Breast epithelium (tissue), 4 donors: ENCODE measurements at places on chromosomes 3 and 15. TPM values are rescaled to one million over a fixed set of nuclear protein-coding genes. Genes with fewer than 3 reads are reported as not detected.

DNA sequence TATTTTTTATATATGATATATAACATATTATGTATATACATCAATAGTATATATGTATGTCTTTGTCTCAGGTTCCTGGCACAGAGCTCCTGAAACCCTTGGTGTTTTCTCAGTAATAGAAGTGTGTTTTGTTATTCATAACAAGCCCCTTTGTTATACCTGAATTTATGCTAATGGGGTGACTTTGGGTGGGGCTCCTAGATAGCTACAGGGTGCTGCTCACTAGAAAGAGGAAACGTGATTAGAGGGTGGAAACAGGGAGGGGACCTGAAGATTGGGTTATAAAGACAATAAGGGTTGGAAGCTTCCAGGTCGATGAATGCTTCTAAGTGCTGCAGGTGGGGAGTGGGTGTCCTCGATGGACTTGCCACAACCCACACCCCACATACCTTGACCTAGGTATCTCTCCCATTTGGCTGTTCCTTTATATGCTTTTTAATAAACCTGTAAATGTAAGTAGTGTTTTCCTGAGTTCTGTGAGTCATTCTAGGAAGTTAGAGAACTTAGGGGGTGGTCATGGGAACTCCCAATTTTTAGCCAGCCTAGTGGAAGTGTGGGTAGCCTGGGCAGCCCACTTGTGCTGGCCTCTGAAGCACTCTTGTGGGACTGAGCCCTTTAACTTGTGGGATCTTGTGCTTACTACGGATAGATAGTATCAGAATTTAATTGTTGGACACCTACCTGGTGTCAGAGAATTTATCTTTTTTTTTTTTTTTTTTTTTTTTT is 36.9 kb upstream of the C15orf39 start:
- no peak for DNase-seq

CRTAP gene
- total RNA-seq: 535 TPM

DNA sequence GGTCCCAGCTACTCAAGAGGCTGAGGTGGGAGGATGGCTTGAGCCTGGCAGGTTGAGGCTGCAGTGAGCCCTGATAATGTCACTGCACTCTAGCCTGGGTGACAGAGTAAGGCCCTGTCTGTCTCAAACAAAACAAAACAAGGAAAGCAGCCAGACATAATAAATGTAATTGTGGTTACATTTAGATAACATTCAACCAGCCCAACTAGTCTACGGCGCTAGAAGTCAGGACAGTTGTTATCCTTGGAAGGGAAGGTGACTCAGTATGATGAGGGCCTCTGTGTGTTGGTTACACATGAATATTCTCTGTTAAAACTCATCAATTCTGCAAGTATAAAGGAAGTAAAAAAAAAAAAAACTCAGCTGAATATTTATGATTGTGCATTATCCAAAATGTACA is 27.0 kb upstream of the CSPG5 start:
- no peak for DNase-seq

CSTA gene
- 40.3 TPM for total RNA-seq

ERICH6 gene
- 0.29 TPM for total RNA-seq

- no peak for DNase-seq
Measured at GRCh38 chr15:25175789-25176615, 221.2 kb downstream of the SNRPN start.

COL6A5 gene
- not detected for total RNA-seq

- DNase-seq: no peak
Measured at GRCh38 chr3:40387001-40387894, at the start of gene ENTPD3. ENTPD3 (plus strand) TSS chr3:40387184; CDS start chr3:40388058, 874 bp downstream.

DNA sequence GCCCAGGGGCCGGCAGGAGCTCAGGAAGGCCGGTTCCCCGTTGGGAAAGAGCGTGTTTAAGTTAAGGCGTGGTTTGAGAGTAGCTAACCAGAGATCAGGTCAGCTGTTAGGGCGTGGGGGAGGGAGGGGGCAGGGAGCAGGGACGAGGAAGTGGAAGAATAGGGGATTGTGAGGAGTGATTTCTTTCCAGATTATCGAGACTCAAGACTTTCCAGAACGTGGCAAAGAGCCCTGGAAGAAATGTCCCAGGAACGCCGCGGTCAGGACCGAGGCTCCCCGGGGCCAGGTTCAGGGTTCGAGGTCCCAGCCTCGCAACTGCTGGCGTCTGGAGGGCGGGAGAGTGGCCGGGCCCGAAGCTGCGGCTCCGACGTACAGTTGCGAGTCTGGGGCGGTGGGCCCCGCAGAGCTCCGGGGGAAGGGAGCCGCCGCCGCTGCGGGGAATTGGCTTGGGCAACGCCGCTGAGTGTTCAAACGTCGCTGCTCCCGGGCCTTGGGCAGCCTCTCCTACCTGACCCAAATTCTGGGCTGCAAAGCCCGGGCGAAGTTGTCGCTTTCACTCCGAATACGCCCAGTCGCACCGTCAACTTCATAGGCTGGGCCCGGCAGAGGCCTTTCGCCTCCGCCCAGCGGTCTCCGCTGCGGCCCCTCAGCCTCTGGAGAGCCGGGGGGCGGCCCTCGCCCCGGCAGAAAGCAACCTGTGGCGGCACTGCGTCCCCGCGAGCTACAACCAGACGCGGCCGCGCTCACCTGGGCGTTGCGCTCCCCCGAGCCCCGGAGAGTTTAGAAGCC is 9.5 kb downstream of the ISL2 start:
- DNase-seq: no peak

- no peak for DNase-seq
Measured at GRCh38 chr3:94081884-94082283, 19.0 kb downstream of the NSUN3 start.

SPINT1 gene
- total RNA-seq: 1.8 TPM

DNA sequence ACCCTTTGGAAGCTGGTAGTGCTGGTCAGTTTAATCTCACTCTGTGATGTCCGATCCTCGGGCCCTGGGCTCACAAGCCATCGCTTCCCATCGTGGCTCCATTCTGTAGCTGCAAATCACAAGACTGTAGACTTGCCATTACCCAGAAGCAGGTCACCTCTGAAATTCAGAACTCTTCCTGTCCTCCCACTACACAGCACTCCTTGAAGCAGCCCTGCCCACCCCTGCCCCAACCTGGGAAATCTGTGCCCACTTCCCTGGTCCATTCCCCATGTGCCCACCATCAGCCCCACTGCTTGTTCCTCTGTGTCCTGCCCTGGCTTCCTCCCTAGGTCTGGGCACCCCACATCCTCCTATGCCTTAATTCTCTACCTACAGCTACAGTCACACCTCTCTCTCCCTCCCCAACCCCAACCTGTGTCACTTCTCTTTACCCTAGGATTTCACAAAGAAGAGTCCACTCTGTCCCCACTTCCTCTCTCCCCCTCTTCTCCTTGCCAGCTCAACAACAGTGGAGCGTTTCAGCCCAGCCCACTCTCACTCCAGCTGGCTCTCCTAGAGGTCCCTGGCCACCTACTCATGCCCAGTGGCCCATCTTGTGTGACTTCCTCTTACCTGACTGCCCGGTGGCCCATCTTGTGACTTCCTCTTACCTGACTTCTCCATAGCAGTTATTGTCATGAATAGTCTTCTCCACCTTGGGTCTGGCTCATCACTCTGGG is 8.3 kb downstream of the ZNF710 start:
- no peak for DNase-seq

AADACL2 gene
- 0.16 TPM for total RNA-seq

DNA sequence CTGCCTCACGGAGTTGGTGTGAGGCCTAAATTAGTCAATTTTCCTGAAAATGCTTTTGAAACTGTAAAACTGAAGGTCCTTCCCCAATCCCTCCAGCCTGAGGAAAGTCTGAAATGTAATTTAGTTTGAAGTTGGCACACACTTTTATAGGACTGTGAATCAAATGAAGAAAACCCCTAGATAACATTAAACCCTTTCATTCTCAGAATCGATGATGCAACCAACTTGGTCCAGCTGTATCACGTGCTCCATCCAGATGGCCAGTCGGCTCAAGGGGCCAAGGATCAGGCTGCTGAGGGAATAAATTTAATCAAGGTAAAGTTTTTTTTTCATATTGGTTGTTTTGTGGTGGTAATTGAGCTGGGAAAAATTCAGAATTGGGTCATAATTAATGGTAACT is 11.7 kb downstream of the MRPS22 start:
- no peak for DNase-seq

DNA sequence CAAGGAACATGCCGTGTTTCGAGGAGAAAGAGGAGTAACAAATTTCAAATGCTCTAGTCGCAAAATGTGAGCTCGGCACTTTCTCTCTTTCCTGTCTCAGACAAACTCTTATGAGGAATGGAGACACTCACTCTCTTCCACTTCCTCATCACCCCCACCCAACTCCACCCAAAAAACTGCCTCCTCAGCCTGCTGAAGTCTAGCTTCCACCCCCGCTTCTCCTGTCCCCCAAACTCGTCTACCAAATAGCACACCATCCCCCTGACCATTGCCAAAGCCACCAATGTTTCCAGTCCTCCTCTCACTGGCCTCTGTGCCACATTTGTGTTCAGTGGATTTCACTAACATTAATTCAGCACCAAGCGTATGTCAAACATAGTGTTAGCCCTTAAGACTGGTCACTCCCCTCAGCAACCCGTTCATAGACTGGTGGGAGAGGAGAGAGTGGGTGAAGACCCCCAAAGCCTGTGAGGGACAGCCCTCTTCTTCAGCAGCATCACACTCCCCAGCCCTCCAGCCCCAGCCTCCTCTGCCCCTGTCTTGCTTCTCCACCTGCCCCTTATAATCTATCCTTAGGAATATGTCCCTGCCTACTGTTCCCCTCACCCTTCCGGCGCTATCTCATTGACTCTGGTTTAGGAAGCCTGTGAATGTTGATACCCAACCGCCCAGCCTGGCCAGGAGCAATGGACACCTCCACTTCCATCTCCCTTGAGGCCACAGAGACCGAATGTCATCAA is 77.3 kb downstream of the FAM174B start:
- DNase-seq: no peak

DNA sequence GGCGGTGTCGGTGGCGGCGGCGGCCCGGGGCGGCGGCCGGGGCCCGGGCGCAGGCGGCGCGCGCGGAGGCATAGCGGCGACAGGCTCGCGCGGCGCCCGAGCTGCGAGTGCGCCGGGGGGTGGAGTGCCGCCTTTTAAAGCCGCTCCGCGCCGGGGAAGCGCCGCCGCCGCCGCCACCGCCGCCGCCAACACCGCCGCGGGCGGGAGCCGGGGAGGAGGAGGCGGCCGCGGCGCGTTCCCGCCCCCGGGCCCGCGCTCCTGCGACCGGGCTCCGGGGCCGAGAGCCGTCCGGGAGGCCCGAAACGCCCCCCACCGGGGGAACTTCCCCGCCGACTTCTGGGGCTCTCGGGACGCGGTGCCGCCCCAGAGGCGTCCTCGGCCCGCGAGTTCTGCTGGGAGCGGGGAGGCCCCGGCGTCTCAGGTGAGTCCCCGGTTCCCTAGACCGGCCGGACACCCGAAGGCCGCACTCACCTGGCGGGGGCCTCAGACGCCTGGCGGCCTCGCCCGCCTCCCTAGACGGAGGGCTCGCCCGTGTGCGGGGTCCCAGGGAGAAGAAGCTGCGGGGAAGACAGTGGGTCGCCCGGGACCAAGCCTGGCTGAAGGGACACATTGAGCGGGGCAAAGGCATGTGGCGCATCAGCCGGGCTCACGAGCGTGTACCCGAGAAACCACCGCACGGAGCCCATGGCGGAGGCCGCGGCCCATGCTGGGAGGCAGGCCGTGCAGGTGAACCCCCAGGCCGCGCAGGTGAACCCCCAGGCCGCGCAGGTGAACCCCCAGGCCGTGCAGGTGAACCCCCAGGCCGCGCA is at the start of gene PCSK6:
Gene PCSK6 (minus strand): TSS at position 109 of the 809 bp plus-strand sequence. CDS start 37 bp downstream, at position 72.
- DNase-seq: no peak

- DNase-seq: no peak
Measured at GRCh38 chr15:47203993-47204392, 513.3 kb upstream of the SEMA6D start.

GRCh38 chr3:152213203-152213602 is 55.5 kb upstream of the MBNL1 start:
- DNase-seq: no peak

DNA sequence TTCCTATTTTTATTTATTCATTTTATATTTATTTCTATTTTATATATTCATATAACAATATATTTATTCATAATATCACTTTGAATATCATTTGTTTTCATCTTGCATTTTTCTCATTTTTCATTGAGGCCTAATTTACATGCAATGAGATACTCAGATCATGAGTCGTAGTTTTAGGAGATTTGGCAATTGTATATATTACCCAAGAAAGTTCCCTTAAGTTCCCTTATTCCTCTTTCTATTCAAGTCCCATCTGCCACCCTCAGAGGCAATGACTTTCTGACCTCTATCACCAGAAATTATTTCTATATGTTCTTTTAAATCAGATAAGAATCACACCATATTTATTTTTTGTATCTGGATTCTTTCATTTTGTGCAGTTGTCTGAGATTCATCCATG is 329.1 kb upstream of the TPRG1 start:
- no peak for DNase-seq

HIGD2B gene
- total RNA-seq: not detected

ABHD10 gene
- 17.3 TPM for total RNA-seq

UTS2B gene
- 0.15 TPM for total RNA-seq

LRRC2 gene
- total RNA-seq: 13.8 TPM

DNA sequence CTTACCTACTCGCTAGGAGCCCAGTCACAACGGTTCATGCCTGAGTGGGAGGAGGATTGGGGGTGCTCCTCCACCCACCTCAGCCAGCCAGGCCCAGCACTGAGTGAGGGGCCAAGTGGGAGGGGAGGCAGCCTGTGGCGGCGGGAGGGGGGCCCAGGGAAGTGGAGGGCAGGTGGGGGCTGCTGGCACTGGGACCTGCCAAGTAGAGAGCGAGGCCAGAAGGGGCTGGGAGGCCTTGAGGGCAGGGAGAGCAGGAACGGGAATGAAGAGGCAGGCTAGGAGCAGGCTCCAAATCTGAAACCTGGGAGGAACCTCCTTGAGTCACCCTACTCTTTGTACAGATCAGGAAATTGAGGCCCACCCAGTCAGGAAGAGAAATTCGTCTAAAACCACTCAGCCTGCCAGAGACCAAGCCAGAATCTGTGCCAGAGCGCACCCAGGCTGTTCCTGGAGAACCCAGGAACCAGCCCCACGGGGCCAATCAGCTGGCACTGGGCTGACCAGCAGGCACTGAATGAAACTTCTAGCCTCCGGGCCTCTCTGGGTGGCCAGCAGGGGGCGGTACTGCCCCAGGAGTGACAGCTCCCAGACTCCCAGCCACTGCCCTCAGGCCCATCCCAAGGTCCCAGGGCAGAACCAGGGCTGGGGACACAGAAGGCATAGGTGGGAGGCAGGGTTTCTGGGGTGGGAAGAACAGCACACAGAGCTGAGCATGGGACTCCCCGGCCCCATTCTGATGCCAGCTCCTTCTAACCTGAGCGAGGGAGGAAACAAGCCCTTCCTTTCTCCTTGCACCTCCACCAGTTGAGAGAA is 14.8 kb upstream of the CYP11A1 start:
- peak; percentile 51 for DNase-seq

GREM1 gene
- total RNA-seq: 1.4 TPM

DNA sequence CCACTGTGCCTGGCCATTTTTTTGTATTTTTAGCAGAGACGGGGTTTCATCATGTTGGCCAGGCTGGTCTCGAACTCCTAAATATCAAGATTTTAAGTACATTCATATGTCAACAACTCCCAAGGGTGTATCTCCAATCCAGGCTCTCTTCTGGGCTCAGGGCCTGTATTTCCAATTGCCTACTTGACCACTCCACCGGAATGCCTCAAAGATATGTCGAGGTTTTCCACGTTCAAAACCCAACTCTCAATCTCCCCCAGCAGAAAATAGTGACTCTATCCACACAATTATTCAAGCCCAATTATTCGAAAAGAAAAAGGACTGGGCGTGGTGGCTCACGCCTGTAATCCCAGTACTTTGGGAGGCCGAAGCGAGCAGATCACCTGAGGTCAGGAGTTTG is 1.9 kb upstream of the KNSTRN start:
- DNase-seq: no peak
